ENCODE measurements at places on chromosomes 13 and 19. TPM values are rescaled to one million over a fixed set of nuclear protein-coding genes. Genes with fewer than 3 reads are reported as not detected.

- no peak for DNase-seq
These were observed 20.0 kb upstream of the SPRYD7 start for GRCh38 chr13:49956131-49956530.

- no peak for DNase-seq
These were observed 26.6 kb upstream of the GSX1 start for GRCh38 chr13:27765650-27766049.

- DNase-seq, result no peak
These were observed 93.9 kb downstream of the COL4A2 start for GRCh38 chr13:110400786-110401533.

GRCh38 chr13:109146912-109147647 is 517.7 kb downstream of the MYO16 start:
- peak; percentile 31 for DNase-seq

DNA sequence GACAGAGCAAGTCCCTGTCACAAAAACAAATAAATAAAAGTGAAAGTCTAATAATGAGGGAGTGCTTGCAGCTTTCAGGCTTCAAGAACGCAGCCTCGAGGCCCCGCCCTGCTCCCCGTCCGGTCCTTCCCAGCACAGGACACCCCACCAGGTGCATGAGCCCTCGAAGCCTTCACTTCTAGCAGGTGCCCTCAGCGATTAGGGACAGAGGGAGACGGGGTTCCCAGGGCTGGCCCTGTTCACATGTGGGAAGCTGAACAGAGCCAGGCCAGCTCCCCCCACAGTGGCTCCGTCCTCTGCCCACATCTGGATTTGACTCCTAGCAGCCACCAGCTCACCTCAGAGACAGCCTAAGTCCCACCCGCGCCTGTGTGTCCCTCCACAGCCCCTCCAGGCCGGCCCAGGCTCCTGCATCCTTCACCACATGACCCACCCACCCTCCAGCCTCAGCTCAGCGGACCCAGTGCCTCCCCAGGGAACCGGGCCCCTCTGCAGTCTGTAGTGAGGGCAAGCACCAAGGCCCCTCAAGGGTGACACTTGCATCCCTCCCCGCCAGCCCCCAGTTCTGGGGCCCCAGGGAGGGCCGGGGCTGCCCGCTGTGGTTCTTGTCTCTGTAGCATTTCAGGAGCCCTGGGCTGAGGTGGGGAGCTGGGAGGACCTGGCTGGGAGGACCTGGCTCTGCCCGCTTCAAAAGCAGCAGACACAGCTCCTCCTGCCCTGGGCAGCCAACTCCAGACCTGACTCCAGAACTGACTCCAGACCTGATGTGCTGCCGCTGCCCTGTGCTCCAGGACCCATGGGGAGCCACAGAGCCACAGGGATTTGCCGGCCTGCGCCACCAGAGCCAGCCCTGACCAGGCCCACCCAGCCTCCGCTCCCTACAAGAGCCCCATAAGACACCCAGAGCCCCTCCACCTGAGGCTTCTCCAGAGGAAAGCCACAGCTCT is 27.2 kb downstream of the GPX4 start:
- peak; percentile 19 for DNase-seq

- DNase-seq, result no peak
These were observed 3.0 kb downstream of the ACSBG2 start for GRCh38 chr19:6138511-6138910.

GRCh38 chr19:6862673-6863078 is 24.7 kb upstream of the ADGRE1 start:
- peak; percentile 75 for DNase-seq

DNA sequence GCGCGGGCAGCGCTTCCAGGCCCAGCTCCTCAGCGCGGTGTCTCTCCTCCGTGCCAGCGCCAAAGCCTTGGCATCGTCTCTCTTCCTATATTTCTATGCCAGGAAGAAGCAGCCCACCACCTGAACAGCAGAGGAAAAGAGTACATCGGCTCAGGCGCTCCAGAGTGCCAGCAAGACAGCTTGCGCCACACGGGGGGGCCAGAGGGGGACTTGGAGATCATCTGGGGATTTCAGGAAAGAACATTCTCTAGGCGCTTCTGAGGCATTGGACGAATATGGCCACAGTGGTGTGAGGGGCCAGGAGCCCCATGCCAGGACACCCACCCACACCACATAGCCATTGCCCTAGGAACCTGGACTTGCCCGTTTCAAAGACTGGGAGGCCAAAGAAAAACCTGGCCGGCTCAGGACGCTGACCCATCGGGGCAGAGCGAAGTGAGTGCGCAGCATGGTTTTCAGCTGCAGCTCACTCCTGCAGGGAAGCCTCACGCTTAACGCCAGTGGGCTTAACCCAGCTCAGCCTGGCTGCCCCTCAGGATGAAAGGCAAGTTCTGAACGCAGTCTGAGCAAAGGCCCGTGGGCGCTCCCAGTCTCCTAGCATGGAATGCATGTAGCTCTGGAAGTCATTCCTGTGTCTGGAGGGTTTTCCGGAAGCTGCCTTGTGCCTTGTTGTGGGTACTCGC is 62.1 kb downstream of the GGACT start:
- no peak for DNase-seq

GRCh38 chr19:843180-843835 is 2.5 kb downstream of the PRTN3 start:
- DNase-seq, result no peak

DNA sequence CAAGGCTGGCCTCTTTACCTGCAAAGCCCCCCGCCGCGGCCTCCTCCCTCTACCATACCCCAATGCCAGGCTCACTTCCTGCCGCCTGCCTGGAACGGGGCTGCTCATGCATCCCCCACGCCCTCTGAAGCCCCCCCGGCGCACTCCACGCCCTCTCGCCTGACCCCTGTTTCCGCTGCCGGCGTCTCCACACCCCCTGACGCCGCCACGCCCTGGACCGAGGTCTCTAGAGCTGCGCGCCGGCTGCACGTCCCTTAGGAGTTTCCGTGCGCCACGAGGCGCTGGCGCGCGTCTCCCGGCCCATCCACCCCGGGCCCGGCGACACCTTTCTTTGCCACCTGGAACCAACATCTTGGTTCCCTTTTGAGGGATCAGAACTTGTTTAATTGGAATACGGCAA is 16.0 kb downstream of the DPRX start:
- DNase-seq, result no peak

DNA sequence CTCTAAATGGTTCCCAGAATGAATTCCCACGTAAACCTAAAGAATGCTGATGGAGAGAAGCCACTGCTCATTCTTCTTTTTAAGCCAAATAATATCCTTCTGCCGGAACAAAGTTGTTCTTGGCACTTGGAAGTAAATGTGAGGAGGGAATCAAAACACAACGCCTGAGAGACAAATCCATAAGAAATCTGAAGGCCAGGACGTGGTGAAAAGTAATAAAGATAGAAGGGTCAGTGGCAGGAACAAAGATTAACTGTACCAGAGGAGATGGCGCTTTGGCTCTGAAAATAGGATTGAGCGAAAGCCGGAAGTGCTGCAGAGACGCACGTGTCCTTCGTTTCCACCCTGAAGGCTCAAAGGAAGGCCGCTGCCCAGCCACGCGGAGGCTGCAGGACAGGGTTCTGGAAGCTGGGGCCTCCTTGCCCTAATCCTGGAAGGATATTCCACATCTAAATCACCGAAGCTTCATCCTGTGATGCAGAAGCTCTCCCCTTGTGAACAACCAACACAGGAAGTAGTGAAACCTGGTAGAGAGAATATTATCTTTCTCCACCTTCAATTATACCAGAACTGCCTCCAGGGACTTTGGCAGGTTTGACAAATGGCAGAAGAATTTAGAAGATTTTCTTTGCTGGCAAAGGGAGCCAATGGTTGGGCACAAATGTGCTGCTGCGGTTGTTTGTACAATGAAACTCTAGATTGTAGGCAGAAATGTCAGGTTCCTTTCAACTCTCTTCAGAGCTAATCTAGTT is 214.6 kb upstream of the SERP2 start:
- peak; percentile 33 for DNase-seq

DNA sequence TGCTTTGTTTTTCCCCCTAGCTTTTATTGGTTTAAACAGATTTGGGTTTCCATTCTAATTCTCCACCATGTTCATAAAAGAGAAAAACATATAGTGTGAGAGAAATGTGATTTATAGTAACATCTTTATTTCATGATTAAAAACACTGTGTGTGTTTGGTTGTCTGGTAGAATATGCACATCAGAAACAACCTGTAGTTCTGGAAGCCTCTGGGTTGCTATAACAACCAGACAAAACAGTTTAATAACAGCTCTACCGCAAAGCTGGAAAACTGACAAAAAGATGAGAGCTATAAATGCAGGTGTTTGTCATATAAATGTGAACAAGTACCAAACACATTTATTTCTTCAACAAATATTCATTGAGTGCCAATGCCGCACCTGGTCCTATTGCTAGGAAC is 9.8 kb downstream of the KBTBD6 start:
- DNase-seq, result peak; percentile 9

DNA sequence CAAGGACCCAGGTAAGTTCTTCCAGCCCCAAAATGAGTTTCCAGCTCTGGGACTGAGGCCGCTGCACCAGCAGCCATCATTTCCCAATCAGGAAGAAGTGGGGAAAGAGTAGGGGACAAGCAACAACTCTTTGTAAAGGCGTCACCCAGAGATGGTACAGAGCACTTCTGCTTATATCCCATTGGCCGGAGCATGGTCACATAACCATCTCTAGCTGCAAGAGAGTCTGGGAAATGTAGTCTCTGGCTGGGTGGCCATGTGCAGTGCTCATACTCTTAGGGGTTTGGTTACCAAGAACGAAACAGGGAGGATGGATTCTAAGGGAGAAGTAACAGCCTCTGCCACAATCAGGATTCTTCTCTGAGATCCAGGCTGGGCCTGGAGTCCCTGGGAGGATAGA is 26.3 kb downstream of the CKM start:
- DNase-seq, result no peak

GRCh38 chr19:54428323-54429175 is 13.3 kb downstream of the TTYH1 start:
- DNase-seq, result no peak

DNA sequence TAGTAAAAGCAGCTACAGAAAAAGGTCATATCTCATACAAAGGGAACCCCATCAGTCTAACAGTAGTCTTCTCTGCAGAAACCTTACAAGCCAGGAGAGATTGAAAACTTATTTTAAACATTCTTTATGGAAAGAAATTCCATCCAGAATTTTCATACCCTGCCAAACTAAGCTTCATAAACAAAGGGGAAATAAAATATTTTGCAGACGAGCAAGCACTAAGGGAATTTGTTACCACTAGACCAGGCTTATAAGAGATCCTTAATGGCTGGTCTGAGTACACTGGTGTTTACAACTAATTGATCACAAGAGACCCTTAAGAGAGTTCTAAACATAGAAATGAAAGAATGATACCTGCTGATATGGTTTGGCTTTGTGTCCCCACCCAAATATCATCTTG is 128.6 kb upstream of the TNFSF11 start:
- no peak for DNase-seq

NOTCH3 gene
- 159 TPM for total RNA-seq

AMER2 gene
- total RNA-seq, result not detected

ZNF208 gene
- total RNA-seq, result not detected

ZNF90 gene
- total RNA-seq, result not detected

GIPR gene
- total RNA-seq, result not detected

IGFLR1 gene
- 4.8 TPM for total RNA-seq

CBLC gene
- total RNA-seq, result not detected

NOVA2 gene
- total RNA-seq, result not detected

CEACAM3 gene
- total RNA-seq, result not detected

SERPINE3 gene
- not detected for total RNA-seq

IGFL1 gene
- total RNA-seq, result not detected

RASGRP4 gene
- 0.16 TPM for total RNA-seq

ZNF155 gene
- total RNA-seq, result 7.3 TPM

All from myocyte (in vitro differentiated cells).